NCI-H1105 (cell line): ENCODE measurements at places on chromosomes 12 and 14.

GRCh38 chr12:48486261-48486660 lies 4.0 kb downstream of the C12orf54 start:
- DNase-seq = no peak

DNA sequence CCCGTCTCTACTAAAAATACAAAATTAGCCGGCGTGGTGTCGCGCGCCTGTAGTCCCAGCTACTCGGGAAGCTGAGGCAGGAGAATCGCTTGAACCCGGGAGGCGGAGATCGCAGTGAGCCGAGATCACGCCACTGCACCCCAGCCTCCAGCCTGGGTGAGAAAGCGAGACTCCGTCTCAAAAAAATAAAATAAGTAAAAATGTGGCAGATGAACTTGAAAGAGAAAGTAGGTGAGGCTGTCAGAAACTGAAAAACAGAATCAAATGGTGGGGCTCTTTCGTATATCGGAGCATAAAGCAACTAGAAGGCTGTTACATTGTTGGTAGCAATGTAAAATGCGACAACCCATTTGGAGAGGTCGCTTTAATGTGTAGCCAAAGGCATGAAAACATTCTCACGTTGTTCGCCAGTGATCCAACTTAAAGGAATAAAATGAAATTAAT lies 767 bp upstream of the CCNT1 start:
- no peak for DNase-seq

GRCh38 chr12:95805864-95806671 lies 15.5 kb upstream of the NTN4 start:
- DNase-seq = no peak

DNA sequence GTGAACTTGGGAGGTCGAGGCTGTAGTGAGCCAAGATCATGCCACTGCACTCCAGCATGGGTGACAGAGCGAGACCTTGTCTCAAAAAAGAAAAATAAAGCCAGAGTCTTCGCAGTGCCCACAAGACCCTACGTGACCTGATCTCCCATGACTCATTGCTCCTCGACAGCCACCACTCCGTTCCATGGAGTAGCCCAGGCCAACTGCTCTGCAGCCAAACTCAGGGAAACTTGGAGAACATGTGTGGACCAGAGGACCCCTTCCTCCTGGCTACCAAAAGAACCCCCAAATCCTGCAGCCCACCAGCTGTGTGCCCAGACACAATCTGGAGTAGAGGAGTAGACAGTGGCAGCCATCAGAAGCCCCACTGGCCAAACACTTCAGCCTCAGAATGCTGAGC lies 32.1 kb upstream of the PPP2R5C start:
- DNase-seq = no peak

GRCh38 chr12:65420941-65421340 lies 142.5 kb downstream of the MSRB3 start:
- DNase-seq = no peak

DNA sequence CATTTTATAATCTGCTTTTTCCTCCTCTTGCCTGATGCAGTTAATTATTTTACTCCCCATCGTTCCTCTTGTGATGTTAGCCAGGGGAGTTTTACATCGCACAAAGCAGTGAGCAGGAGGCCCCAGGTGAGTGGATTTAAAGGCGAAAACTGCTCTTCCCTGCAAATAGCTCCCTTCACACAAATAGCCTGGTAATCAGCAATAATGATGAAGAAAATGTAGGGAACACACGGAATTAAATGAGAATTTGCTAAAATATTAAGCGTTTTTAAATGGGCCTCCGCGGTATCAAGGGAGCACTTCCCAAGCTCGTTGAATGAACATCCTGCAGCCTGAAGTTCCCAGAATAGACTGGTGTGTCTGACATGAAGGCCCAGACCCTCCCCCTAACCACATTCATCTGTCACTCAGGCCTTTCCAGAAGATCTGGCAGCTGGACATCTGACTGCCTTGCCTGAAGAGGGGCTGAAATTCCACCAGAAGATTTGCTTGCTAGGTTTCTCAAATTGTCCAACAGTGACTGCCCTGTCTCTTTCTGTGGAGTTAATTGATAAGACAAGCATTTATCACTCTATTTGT lies 127.2 kb downstream of the CCDC60 start:
- DNase-seq = no peak

DNA sequence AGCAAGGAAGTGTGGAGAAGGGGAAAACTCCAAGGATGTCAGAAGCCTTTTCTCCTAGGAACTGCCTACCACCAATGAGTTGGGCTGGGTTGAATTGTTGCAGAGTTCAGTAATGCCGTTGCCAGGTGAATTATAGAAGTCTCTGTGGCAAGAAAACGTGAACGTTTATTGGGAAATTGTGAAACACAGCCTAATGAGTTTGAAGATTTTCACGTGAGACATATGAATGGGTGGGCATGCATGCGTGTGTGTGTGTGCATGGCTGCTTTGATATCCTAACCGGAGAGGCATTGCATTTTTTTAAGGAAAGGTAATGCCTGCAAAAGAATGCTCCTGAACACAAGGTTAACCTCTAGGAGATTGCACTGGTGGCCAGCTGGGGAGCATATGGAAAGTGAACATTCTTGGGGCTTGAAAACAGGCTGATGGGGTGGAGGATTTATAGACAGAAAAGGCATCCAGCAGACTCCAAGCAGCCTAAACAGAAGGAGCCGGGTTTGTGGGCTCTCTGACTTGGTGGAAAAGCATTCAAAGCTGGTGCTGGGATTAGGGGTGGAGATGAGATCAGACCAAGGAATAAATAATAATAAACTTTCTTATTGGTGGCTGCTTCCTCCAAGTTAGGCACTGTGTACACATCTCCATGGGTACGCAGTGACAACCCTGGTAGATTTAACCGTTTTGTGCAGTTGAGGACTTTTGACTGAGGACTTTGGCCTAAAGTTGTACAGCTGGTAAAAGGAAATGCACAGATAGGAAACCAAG lies 67.8 kb downstream of the NTF3 start:
- DNase-seq = no peak

DNA sequence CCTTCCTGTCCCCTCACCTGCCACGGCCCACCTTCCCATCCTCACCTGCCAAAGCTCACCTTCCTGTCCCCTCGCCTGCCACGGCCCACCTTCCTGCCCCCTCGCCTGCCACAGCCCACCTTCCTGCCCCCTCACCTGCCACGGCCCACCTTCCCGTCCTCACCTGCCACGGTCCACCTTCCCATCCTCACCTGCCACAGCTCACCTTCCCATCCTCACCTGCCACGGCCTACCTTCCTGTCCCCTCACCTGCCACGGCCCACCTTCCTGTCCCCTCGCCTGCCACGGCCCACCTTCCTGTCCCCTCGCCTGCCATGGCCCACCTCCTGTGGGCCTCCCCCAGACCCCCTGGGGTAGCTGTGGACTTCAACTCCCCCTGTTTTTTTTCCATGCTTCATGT lies 48.8 kb upstream of the GPR68 start:
- DNase-seq = no peak

- DNase-seq = no peak
Observed at GRCh38 chr14:89447182-89447944, 30.3 kb upstream of the FOXN3 start.

DNA sequence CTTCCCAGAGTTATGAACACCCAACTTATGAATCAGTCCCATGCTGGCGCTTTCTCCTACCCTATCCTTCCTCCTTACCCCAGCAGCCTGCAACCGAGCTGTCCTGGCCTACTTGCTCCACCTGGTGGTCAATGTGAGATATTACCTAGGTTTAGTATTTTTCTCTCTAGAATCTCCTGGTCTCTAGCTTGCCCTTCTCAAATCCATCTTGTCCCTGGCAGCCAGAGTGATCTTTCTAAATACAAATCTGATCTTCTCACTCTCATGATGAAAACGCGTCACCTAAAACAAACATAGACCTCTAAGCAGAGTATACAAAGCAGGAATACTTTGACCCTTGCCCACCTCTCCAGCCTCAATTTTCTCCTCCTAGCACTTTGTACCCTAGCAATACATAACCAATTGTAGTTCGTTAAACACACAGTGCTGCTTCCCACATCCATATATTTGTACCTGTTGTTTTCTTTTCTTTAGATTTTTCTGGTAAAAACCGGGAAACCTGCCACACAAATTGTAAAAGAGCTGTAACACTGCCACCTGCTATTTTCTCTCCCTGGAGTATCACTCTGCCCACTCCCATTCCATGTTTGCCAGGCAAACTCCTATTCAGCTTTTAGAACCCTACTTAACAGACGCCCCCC lies 20.0 kb upstream of the TCP11L2 start:
- peak; percentile 27 for DNase-seq

DNA sequence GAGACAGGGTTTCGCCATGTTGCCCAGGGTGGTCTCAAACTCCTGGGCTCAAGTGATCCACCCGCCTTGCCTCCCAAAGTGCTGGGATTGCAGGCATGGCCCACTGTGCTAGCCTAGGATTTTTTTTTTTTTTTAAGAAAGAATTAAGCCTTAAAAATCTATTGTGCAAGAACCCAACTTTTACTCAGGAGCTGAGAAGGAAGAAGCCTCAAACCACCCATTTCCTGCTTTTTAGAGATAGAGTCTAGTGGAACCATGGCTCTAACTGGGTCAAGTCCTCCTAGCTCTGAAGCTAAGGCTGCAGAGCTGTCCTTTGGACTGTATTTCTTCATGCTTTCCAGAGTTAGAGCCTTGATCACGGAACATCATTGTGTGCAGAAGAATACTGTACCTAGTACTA lies 1.3 kb upstream of the TSFM start:
- DNase-seq = no peak

DNA sequence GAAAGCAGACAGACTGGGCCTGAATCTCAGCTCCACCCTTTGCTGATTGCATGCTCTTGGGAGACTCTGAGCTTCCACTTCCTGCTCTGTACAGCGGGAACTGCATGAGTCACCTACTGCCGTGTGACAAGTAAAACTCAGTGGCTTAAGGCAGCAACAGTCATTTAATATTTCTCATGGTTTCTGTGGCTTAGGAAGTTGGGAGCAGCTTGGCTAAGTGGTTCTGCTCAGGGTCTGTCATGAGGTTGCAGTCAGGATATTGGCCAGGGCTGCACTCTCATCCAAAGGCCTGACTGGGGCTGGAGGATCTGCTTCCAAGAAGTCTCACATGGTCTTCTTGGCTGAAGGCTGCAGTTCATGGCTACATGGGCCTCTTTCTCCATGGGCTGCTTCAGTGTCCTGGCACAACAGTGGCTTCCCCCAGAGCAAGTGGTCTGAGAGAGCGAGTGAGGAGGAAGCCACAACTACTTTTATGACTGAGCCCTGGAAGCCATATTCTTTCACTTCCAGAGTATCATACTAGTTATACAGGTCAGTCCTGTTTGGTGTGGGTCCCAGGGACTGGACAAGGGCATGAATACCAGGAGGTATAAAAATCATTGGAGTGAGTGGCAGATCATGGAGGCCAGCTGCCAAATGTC lies 49.7 kb downstream of the FAM222A start:
- no peak for DNase-seq

- DNase-seq = no peak
Observed at GRCh38 chr12:62653304-62653703, 186.7 kb downstream of the MON2 start.

GRCh38 chr12:115137812-115138521 lies 454.0 kb upstream of the TBX3 start:
- DNase-seq = no peak

- DNase-seq = no peak
Observed at GRCh38 chr14:96272777-96273473, 16.9 kb downstream of the BDKRB1 start.

DNA sequence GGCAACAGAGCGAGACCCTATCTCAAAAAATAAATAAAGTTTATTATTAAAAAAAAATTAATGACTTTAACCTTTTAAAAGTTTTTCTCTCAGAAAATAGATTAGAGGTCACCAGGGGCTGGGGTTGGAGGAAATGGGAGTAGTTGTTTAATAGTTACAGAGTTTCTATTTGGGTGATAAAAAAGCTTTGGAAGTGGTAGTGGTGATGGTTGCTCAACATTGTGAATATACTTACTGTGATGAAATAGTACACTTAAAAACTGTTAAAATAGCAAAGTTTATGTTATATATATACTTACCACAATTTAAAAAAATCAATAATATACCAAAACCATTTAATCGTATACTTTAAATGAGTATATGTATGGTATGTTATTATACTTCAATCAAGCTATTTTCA lies 59.6 kb downstream of the ARL6IP4 start:
- no peak for DNase-seq

DNA sequence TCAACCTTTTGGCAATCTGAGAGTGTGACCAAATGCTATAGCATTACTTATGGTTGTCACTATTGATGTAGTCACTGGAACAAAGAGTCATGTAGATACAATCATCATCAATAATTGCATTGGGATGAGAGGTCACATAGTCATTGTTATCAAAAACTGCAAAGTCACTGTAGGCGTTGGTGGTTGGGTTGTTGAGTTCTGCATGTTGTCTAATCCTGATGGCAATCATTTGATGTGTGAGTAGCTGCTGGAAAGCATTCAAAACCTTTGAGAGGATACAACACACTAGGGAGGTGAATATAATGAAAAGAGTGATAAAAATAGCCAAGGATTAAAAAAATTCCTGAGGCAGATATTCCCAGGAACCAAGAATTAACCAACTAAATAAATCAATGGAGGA lies 214.7 kb upstream of the SYT10 start:
- no peak for DNase-seq
